GM13976 (cell line): ENCODE measurements at places on chromosomes 6 and 20.

- DNase-seq: no peak
Measured at GRCh38 chr6:121896363-121896762, 460.9 kb downstream of the GJA1 start.

GRCh38 chr6:30955367-30956042, 14.7 kb downstream of the MUCL3 start:
- DNase-seq: peak; percentile 87

DNA sequence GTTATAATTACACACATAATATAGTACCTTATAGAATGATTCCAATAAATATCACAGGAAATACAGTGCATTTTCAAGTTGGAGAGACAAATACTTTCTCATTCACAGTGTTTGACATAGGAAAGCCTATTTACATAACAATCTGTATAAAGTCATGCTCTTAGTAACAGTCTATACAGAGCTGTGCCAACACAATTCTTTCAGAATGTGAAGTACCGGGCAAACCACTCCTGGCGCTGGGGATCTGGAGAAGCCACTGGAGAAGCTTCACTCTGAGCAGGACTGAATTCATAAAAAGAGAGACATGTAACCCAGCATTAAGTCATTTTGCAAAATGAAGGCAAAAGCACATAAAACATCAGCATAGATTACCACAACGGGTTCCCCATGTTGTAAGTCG, 24.9 kb upstream of the MCM9 start:
- no peak for DNase-seq

GRCh38 chr6:162873537-162873936, 145.8 kb downstream of the PACRG start:
- no peak for DNase-seq

GRCh38 chr20:23347791-23348190, 2.8 kb upstream of the NXT1 start:
- DNase-seq: no peak

- peak; percentile 53 for DNase-seq
Measured at GRCh38 chr6:90284236-90285041, 12.2 kb downstream of the BACH2 start.

- no peak for DNase-seq
Measured at GRCh38 chr20:41034239-41034638, 5.6 kb downstream of the TOP1 start.

DNA sequence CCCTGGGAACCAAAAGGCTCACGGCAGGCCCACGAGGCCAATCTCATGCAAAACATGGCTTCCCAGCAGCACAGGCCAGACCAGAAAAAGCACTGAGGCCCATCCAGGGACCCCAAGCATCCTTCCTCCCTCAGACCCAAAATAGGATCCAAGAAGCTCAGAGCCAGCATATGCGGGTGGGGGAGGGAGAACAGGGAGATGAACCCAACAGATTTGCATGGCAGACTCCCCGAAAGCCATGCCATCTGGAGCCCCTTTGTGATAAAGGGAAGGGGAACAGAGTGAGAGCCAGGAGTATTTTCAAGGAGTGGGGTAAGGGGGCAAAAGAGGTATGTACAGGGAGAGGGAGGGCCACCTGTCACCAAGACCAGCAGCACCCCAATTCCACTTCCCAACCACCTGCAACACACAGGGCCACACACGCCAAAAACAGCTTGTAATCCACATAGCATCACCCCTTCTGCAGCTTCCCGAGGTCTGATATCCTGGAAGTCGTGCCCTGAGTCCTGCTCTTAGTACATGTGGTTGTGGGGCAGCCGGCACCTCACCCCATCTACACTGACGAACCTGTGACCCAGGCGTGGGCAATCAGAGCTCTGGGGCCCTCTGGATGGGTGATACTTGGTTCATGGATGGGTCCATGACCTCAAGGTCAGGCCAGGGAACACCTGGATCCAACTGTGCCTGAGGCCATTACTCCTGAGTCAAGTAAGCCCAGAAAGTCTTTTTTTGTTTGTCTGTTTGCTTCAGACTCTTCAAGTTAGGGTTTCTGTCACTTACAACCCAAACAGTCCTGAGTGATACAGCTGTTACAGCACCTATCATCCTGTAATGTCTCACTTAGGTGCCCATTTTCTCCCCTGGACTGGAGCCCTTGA, 24.4 kb downstream of the PREX1 start:
- DNase-seq: no peak
